ENCODE measurements at places on chromosomes 3 and 15.

DNA sequence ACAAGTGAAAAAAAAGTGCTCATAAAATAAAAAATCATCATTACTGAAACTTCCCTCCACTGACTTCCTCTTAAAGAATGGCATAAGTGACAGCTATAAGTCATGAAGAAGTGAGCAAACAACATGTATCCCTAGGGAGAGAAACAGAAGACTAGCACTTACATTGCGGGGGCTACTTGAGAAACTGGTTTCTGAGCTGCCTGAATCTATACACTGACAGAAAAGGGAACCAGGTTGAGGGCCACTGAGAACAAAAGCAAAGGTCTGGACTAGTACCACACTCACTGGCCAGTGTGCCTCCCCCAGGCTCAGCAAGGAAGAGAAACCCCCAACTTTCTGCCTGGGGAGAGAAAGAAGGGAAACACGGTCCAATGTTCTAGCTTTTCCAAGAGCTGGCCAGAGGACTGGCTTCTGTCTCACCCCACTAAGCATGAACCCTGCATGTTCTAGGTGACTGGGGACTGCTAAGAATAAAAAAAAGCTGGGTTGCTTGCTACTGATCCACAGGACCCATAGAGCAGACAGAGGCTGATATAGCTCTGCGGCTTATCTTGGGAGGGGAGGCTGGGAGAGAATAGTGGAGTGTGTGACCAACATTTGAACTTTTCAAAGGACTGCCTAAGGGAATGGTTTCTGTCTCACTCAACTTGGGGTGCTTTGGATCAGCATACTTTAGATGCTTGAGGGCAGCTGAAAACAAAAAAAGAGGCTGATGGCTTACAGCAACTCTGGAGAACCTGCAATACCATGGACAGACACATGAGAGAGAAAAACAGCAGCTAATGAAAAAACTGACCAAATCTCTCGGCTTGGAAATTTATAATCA, 8.1 kb downstream of the RAD18 start:
- DNase-seq, result no peak

GRCh38 chr3:90069748-90070147, 962.3 kb downstream of the EPHA3 start:
- no peak for DNase-seq

DNA sequence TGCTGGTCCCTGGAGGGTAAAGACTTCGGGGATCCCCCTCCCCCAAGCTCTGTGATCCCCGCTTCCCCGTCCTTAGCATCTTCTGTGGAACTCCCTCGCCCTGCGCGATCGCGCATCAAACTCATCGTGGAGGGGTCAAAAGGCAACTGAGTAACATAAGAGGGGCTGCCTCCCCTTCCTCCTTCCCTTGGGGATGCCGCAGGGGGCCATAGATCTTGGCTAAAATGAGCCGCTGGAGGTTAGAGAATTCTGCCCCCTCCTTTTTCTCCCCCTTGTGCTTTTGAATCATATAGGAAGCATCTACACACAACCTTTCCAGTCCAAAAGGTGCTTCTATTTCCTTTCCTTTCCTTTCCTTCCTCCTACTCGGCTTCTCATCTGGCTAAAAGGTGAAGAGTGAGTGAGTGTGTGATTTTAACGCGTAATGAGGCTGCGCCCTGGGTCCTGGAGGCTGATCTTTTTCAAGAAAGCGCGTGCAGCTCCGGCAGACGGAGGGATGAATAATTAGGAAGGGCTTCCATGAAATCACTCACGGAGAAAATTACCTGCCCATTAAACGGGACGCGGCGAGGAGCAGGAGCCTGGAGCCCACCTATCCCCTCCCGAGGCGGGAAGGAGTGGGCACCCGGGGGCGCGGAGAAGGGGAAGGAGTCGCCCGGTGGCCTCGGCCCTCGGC, 831 bp upstream of the ROBO2 start:
- DNase-seq, result peak; percentile 32

DNA sequence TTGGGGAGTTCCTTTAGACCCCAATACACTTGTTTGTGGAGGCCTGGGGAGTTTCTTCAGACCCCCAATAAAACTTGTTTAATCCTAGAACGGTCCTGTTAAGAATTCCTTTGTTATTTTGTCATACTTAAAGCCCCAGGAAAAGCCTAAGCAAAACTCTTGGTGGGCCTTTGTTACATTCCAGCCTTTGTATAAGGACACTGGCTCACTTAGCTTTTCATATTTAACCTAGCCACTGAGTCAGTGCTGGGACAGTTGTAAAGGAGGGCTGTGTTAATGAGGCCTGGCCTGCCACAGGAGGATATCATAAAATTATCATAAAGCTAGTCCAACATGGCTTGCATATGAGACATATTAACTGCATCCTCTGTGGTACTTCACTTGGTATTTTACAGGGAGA, 760.1 kb downstream of the ZNF385D start:
- no peak for DNase-seq

Measured in testis (tissue), 5 donors.